ENCODE measurements at places on chromosomes 6 and 20. TPM values are rescaled to one million over a fixed set of nuclear protein-coding genes. Genes with fewer than 3 reads are reported as not detected.

- DNase-seq, result no peak
These were observed 112.2 kb downstream of the SESN1 start for GRCh38 chr6:108982154-108983113.

GRCh38 chr6:12401200-12401599, 111.0 kb downstream of the EDN1 start:
- DNase-seq, result no peak

RIMS4 gene
- total RNA-seq, result 25.8 TPM

DNA sequence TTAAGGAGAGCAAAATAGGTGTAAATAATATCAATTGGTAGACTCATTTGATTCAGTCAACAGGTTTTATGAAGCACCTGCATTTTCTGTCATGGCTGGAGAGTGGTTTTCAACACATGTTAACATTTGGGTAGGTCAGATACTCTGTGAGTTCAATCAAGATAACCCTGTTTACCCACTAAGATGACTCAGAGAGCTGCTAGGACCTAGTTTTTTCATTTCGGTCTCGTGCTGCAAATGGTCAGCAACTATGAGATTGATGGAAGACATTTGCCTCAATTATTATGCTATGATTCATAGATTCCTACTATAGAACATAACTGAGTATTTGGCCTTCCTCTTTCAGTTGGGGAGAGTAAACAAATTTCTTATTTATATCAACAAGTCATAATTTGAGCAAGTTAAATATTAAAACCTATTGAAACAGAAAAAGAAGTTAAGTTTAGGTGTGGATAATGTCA, 391.4 kb upstream of the CITED2 start:
- no peak for DNase-seq

DPPA5 gene
- not detected for total RNA-seq

PDE7B gene
- total RNA-seq, result 4.1 TPM

DNA sequence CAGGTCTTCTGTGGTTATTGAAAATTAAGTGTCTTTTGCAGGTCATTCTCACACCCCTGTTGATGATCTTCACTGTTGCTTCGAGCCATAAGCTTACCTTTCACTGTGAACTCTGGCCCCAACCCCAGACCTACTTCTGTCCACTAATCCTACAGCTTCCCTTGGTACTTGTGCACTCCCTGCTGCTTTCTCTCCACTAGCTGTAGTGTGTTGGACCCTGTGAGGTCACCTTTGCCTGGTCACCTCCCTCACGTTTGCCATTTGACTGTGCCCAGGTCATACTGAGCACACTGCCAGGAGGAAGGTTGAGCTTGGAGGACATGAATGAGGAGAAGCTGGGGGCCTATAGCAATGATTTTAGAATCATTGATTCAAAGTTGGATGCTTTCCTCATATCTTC, 94.0 kb downstream of the PLCB1 start:
- no peak for DNase-seq

GRCh38 chr20:11170565-11170964, 496.8 kb upstream of the JAG1 start:
- DNase-seq, result no peak

- DNase-seq, result no peak
These were observed 75.5 kb upstream of the SCP2D1 start for GRCh38 chr20:18738055-18738454.

TUBB2B gene
- 1,395 TPM for total RNA-seq

- DNase-seq, result no peak
These were observed 611.0 kb downstream of the DOK5 start for GRCh38 chr20:55086421-55086820.

ZNF311 gene
- total RNA-seq, result 5.5 TPM

GRCh38 chr6:134746140-134746539, 203.8 kb downstream of the ALDH8A1 start:
- no peak for DNase-seq

- DNase-seq, result no peak
These were observed 24.7 kb upstream of the SRPK1 start for GRCh38 chr6:35945650-35946025.

ADTRP gene
- not detected for total RNA-seq

DNA sequence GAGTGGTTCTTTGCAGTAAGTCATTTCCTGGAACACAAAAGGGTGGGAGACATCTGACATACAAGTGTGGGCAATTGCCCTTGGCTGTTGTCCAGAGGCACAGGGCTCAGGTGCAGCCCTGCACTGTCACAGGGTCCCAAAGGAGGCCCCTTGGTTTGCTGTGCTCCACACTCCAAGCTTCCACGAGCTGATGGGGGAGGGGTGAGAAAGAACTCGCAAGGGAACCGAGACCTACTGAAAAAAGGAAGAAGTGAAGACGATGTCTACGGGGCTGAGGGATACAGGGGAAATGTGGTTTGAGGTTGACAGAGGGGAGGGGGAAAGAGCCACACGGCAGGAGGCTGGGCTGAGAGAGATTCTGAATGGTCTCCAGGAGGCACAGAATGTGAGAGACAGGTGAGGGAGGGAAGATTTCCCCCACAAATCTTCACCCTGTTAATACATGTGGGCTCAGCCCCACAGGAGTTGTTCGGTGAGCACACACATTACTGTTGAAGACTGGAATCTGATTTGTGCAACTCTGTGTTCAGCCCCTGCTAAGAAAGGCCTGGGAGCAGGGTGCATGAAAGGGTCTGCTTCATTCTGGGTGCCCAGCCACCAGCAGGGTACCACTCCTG, 123.4 kb downstream of the LY86 start:
- DNase-seq, result no peak

NNAT gene
- total RNA-seq, result 629 TPM

MATN4 gene
- not detected for total RNA-seq

DNA sequence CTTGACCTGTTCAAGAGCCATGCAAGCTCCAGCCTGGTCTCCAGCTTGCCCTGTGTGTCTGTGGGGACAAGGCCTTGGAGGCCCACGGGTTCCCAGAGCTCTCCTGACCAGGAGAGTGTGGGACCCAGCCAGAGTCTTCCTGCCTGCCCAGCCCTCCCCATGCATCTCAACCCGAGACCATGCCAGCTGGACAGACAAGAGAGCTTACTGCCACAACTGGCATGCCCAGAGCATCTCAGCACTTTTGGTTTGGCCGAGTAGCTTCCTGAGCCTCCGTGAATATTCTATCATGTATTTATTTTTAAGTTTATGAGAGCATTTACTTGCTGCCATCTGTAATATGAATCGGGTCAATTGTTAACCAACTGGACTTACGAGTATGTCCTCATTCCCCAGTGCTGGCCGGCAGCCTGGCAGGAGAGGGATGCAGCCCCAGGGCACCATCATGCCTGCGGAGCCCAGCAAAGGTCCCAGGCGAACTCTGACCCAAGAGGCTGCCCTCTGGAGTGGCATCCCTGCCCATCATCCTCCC, 14.9 kb downstream of the IP6K3 start:
- DNase-seq, result no peak

DNA sequence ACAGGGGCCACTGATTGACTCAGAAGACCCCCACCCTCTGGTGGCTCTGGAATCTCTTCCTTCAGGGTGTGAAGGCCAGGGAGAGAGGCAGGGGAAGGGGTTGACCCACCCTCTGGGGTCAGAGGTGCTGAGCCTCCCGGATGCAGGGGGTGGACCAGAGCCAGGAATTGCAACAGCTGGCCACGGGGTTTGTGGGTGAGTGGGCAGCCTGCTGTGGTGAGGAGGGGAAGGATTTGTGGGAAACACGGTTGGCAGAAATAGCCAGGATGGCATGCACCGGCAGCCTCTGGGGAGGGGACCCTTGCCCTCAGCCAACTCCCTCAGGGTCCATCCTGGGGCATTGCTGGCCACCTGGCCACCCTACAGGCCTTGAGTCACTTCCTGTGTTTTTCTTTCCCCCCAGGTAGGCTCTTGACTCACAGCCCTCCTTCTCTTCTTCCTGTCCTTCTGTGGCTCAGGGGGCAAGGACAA, 92.8 kb downstream of the MRPL14 start:
- DNase-seq, result no peak

DNA sequence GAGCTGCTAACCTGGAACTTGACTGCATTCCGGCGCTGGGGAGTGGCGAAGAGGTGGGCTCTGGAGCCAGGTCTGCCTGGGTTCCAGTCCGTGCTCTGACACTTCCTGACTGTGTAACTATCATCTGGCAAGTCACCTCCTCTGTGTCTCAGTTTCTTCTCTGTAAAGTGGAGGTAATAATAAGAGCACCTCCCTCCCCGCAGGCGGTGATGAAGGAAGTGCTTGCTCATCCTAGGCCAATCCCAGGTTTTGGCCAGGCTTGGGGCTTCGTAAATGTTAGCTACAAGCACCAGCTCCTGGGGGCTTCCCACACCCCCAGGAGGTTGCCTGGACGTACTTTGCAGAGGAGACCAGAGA, 32.8 kb downstream of the SNAI1 start:
- no peak for DNase-seq

- DNase-seq, result no peak
These were observed 33.8 kb upstream of the SLC22A23 start for GRCh38 chr6:3490625-3490980.

RAB44 gene
- not detected for total RNA-seq

DNA sequence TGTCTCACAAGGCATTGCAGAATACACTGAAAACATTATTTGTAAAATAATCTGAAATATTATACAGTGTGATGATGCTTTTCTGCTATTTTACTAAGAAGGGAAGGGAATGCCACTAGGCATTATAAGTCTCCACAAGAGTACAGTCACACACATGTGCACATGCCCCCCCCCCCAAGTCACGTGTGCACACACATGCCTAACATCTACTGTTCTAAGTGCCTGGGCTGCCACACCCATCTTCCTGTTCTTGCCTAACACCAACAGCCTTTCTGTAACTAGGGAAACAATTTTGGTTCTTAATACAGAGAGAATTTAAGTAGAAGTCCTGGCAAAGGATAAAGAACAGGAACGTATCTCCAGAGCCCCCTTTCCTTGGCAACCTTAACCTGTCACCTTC, 58.2 kb upstream of the BCLAF1 start:
- DNase-seq, result no peak

- no peak for DNase-seq
These were observed 9.4 kb downstream of the SULF2 start for GRCh38 chr20:47775841-47776240.

GRCh38 chr20:42051921-42052320, 433.7 kb upstream of the CHD6 start:
- no peak for DNase-seq

GRCh38 chr6:1987640-1988039, 257.8 kb downstream of the GMDS start:
- no peak for DNase-seq

PLCB1 gene
- total RNA-seq, result 54.5 TPM

- no peak for DNase-seq
These were observed 28.4 kb downstream of the PAQR8 start for GRCh38 chr6:52390361-52390727.
